ENCODE measurements at places on chromosomes 16 and 17.

DNA sequence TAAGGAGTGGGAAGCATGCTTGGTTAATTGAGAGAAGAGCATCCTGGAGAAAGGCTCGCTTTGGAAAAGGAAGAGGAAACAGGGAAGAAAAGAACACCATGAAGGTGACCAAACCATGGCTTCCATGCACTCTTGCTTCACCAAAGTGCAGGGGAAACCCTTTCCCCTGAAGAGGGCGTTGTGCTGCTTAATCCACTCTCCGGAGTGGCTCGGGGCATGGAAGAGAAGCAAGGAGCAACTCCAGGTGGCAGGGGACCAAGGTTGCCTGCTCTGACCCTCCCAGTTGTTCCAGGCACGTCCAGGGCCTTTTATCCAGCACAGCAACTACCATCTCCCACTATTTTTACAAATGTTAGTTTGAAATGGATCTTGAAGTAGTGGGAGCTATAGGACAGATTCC lies 108.1 kb downstream of the STX8 start:
- DNase-seq, result no peak

GRCh38 chr17:43560461-43561427 lies 14.6 kb upstream of the ETV4 start:
- DNase-seq, result peak; percentile 14

DNA sequence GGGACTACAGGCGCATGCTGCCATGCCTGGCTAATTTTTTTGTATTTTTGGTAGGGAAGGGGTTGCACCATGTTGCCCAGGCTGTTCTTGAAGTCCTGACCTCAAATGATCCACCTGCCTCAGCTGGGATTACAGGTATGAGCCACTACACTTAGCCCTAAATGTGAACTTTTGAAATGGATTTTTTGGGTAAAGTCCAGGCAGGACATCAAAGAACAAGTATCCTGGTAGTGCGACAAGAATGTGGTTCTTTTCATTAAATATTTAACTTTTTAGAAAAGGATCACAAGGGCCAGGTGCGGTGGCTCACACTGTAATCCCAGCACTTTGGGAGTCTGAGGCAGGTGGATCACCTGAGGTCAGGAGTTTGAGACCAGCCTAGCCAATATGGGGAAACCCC lies 15.3 kb upstream of the NBR1 start:
- no peak for DNase-seq

DNA sequence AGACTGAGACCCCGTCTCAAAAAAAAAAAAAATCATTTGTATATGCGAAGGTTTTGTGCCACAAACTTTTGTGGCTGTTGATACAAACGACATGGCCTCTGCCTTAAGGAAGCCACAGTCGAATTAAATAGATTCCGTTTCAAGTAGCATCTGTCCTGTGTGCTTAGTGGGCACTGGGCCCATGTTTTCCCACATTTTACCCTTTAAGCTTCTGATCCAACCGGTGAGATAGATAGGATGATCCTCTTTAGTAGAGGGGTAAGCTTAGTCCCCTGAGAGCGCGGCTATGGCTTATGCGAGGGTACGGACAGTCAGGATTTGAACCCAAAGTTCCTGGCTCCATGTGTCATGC lies 776 bp upstream of the TMEM219 start:
- DNase-seq, result no peak

DNA sequence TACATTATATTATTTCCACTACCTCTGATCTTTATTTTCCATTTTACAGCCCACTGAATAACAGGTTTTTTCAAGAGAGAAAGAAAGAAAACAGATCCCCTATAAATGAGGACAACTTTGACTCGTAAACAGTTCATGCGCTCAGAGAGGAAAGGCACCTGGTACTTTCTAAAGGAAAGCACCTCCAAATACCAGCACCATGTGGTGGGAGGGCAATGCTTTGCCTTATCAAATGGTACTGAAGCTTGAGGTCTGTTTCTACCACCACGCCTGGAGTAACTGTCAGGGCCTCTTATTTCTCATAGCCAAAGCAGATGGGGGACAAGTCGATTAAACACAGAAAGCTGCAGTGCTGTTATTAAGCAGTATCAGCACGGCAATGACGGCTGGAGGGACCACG lies 510.3 kb upstream of the ZFHX3 start:
- DNase-seq, result no peak

DNA sequence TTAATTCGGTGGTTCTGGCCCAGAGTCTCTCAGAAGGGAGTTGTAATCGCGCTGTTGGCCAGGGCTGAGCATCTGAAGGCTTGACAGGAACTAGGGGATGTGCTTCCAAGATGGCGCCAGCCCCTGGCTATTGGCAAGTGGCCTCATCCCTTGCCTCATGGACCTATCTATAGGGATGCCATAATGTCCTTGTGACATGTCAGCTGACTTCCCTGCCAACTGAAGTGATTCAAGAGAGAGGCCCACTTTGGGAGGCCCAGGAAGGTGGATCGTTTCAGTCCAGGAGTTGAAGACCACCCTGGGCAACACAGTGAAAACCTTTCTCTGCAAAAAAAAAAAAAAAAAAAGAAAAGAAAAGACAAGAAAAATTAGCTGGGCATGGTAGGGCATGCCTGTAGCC lies 15.0 kb upstream of the C16orf87 start:
- DNase-seq, result no peak

- DNase-seq, result no peak
Measured at GRCh38 chr17:63647936-63648335, 25.7 kb downstream of the MAP3K3 start.

DNA sequence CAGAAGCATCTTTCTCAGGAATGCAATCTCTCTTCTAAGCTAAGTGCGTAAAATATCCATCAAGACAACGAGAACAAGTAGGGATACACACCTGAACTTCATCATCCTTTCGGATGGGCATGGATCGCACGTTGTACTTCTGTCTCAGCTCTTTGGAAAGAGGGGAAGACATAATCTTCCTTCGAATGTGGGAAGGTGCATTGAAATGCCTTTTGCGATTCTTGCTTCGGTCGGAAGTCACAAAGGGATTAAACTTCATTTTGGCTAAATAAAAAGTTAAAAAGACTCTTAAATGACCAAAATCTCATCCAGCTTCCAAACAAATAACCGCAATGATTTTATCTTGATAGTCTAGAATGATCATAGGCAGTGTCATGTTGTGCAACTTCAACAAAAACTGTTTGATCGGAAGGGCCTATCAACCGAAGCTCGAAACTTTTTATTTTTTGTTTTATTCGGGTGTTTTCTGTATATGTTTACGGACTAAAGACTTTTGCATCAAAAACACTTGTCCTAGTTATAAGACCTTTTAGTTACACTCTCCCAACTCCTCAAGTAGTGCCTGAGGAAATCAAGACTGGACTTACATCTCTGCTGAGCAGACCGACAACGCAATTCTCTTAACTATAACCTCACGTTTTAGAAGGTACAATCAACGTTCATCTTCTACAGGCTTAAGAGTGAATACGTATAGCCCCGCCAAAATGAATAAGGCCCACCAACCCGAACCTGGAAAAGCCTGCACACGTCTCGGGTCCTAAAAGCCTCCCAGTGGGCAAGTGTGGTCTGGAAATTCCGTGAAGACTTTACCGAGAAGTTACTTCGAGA lies 727 bp downstream of the RPL26 start:
- DNase-seq, result peak; percentile 1

DNA sequence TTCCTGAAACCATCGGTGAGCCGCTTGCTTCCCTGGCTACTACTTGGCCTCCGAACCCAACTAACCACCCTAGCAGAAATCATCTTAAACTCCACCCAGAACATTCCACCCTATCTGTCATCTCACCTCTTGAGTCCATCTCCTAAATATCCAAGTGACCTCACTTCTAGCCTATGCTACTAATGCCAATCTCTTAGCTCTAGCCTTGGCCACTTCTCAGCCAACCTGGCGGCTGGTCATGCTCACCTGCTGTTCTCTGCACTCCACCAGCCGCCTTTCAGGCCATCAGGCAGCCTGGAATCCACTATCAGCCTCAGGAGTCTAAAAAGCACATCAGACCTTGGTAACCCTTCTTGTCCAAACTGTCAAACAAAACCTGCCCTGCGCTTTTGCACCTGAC lies 11.9 kb upstream of the CYTH1 start:
- no peak for DNase-seq

GRCh38 chr17:8122924-8123694 lies 797 bp downstream of the HES7 start:
- no peak for DNase-seq

DNA sequence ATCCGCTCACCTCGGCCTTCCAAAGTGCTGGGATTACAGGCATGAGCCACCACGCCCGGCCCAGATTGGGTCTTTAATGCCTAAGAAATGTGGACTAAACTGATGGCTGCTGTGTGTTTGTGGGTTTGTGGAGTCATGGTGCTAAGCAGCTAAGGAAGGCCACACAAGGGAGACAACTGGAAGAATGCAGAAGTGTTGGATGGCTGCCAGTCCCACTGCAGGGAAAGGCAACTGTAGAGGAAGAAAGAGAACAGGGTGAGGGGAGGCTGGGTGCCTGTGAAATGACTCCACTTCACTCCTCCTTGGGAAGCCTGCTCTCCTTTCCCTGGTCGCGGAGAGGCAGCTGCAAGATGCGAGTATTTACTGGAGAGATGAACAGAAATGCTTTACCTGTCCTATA lies 23.5 kb upstream of the SIAH1 start:
- peak; percentile 38 for DNase-seq

GRCh38 chr16:5036228-5037156 lies 2.8 kb upstream of the NAGPA start:
- DNase-seq, result no peak

GRCh38 chr16:15682105-15682570 lies 32.1 kb downstream of the NDE1 start:
- peak; percentile 89 for DNase-seq

GRCh38 chr16:12798846-12799245 lies 4.8 kb downstream of the CPPED1 start:
- no peak for DNase-seq

- DNase-seq, result no peak
Measured at GRCh38 chr17:40025991-40026815, 11.0 kb downstream of the CSF3 start.

- no peak for DNase-seq
Measured at GRCh38 chr16:17817260-17817659, 346.5 kb upstream of the XYLT1 start.

GRCh38 chr17:82237083-82237745 lies 8.4 kb downstream of the SLC16A3 start:
- no peak for DNase-seq

DNA sequence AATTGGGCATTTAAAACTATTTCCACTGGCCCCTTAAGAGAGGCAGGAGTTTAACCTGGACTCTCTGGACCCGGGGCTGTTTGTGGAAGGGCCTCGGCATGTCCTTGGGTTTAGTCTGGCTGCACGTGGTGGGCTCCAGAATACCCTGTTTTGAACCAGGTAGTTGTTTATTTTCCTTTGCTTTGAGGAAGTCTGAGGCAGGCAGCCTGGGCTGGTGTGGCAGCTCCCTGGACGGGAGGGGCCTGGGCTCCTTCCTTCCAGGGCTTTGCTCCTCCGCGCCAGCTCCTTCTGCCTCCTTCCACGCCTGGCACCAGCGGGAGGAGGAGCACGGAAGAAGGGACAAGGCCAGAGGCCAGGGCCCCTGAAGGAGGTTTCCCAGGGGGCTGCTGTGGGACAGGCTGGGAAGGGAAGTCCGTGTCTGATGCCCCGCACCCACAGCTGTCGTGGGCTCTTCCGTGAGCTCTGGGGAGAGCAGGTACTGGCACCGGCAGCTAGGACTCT lies 15.5 kb downstream of the BANP start:
- no peak for DNase-seq

- DNase-seq, result peak; percentile 70
Measured at GRCh38 chr17:57142925-57143324, 57.9 kb downstream of the AKAP1 start.

GRCh38 chr17:80836971-80837481 lies 154.6 kb upstream of the CHMP6 start:
- DNase-seq, result no peak

- DNase-seq, result no peak
Measured at GRCh38 chr17:79595471-79595870, 15.4 kb downstream of the RBFOX3 start.

GRCh38 chr16:50396761-50397535 lies 28.2 kb upstream of the BRD7 start:
- DNase-seq, result no peak

DNA sequence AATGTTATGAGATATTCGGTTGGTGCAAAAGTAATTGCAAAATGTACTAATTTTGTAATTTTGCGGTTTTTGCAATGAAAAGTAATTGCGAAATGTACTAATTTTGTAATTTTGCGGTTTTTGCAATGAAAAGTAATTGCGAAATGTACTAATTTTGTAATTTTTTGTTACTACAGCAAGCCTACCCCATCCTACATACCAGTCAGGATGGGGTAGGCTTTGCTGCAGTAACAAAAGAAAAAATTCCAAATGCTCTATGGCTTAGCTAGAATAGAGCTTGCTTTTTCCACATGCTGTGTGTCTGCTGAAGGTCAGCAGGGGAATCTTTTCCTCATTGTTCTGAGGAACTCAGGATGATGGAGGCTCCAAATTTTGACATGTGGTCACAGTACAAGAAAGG lies 83.3 kb upstream of the GPRC5B start:
- no peak for DNase-seq

DNA sequence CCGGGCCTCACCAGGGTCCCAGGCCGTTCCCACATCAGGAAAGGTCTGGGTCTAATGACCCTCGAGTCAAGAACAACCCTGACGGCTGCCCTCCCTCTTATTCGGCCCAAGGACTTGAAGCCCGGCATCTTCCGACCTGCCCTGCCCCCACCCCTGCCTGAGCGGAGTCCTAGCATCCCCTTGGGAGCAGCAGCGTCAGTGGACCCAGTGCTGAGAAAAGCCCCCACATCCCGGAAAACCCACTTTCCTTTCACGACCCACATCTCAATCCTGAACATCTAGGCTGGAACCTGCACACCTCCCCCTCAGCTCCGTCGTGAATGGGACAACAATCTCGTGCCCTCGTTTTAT lies 769 bp downstream of the TMEM88 start:
- DNase-seq, result no peak

DNA sequence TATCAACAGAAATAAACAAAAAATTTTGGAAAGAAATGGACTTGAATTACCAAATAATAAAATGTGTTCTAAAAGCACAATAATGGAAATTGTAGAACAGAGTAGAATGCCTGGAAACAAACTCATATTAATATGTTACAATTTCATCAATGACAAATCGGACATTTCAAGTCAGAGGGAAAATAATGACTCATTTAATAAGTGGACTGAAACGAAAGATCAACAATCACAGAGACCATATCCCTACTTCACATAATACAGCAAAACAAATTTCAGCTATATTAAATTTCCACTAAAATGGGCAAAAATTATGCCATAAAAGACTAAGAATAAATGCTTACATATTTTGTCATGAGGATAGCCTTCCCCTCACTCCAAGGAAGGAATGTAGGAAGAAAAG lies 25.7 kb downstream of the CDYL2 start:
- no peak for DNase-seq
